ENCODE measurements at places on chromosomes 11 and 22.

DNA sequence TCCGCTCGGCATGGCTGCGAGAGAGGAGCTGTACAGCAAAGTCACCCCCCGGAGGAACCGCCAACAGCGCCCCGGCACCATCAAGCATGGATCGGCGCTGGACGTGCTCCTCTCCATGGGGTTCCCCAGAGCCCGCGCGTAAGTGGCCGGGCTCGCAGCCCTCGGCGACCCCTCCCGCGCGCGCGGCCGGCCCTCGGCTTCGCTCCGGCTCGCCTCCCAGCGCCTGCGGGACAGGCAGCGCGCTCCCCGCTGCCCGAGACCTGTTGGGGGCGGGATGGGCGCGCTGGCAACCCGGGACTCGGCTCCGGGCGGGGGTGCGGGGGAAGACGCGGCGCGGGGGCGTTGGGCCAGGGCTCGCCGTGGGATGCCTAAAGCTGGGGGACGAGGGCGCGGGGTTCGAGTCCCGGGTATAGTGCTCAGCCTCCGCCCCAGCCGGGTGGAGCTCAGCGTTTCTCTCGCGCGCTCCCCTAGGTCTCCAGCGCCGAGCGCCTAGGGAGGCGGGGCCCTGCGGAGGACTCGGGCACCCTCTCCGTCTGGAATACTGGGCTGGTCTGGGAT is 630 bp downstream of the UBASH3B start:
- peak; percentile 28 for DNase-seq

- DNase-seq = no peak
Measured at GRCh38 chr11:63667995-63668795, 3.0 kb downstream of the ATL3 start.

- DNase-seq = no peak
Measured at GRCh38 chr11:3627291-3627690, 14.5 kb downstream of the ART5 start.

GRCh38 chr11:58121096-58121495 is 4.2 kb downstream of the OR9I1 start:
- DNase-seq = no peak

GRCh38 chr22:45454275-45454674 is 40.8 kb downstream of the RIBC2 start:
- no peak for DNase-seq

GRCh38 chr22:30007361-30007760 is 72.9 kb upstream of the HORMAD2 start:
- DNase-seq = no peak

DNA sequence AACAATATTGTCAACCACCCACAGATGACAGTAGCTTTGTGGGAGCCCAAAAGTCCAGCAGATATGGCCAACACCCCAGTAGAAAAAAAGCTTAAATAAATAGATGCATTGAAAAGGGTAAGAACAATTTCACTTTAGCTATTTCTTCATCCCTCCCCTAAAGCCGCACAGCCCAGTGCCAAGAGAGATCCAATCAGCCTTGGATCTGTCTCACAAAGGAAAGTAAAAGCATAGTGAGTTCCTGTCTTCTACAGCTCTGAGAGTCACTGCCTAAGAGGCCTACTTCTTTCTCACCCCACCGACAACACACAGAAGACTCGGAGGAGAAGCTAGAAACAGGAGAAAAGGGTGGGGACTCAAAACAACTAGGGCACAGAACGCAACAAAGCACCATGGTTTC is 196.4 kb downstream of the SBF2 start:
- DNase-seq = no peak
